Activated CD4-positive, CD25-positive, alpha-beta regulatory T cell treated with anti-CD3 and anti-CD28 coated beads, Interleukin-2, amount 50 U/mL, for 72 hours (primary cell): ENCODE measurements at places on chromosomes 7 and 10.
A peak's percentile ranks its signal among the peaks of the same experiment; 100 is the strongest.

DNA sequence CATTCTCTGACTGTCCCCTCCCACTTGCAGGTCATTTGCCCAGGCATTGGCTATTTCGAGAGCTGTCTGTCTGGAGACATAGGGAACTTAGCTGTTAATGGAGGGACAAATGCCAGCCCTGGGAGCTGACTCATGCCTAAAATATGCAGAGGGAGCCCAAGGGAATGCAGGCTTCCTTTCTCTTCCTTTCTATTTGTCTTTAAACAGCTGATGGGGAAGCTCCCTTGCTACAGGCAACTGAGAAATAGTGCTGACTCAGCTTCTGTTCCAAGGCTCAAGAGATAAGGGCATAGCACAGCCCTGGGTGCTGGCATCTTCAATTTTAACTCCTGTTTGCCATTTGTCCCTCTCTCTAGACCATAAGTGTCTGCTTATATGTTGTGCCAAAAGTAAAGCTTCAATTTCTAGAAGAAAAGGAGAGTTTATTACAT, 82.7 kb upstream of the C1GALT1 start:
- DNase-seq = no peak

- DNase-seq = no peak
Observed at GRCh38 chr7:36852017-36852416, 127.7 kb upstream of the AOAH start.

GRCh38 chr10:92291921-92292845, 1.2 kb downstream of the MARCHF5 start:
- DNase-seq = peak; percentile 45

- DNase-seq = no peak
Observed at GRCh38 chr7:23472956-23473843, 2.9 kb upstream of the IGF2BP3 start.

GRCh38 chr10:78777466-78777865, 291.3 kb upstream of the ZMIZ1 start:
- no peak for DNase-seq

DNA sequence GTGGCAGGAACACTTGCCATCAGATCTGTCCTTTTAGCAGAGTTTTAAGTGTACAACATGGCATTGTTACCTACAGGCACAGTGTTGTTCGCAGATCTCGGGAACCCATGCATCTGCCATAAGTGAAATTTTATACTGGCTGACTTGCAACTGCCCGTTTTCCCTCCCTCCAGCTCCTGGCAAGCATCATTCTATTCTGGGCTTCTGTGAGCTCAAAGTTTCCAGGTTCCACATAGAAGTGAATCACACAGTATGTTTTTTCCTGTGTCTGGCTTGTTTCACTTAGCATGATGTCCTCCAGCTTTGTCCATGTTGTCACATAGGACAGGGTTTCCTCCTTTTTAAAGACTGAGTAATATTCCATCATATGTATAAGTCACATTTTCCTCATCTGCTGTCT, 56.6 kb downstream of the C10orf143 start:
- DNase-seq = no peak

DNA sequence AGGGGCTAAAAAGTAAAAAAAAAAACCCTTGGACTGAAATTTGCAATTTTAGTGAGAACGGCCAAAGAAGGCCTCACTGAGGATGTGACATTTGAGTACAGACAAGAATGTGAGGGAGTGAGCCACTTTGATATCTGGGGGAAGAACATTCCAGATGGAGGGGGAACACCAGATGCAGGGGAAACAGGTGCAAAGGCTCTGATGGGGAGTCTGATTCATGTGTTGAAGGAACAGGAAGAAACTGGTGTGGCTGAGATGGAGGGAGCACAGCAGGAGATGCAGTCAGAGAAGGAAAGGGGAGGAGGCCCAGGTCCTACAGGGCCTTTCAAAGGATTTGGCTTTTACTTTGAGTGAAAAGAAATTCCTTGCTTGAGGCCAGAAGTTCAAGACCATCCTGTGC, 615.7 kb upstream of the NRP1 start:
- no peak for DNase-seq

DNA sequence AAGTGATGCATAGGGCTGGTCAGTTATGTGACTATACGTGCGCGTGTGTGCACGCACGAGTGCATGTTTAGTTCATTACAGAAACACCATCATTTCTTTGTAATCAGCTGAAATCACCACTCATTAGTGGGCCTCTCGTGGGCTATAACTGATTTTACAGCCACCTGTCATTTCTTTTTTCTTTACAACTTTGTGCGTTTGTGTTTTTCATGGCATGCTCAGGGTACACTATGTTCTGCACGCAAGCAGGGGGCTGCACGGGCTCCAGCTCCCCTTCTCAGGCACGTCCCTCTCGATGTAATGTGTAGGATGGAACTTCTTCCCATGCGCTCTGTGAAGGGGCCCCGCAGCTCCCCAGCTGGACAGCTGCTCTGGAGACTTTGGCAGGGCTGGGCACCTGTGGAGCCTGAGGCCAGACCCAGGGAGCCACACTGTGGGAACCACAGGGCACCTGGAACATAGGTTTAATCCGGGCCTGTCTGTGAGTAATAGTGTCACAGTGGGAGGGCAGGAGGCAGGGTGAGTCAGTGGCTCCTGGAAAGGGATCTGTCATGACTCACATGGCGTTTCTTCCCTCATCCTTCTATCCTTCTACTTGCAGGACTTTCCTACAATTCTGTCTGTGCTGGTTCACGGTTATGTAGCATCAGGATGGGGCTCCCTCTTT, 4.9 kb downstream of the GCK start:
- DNase-seq = no peak

DNA sequence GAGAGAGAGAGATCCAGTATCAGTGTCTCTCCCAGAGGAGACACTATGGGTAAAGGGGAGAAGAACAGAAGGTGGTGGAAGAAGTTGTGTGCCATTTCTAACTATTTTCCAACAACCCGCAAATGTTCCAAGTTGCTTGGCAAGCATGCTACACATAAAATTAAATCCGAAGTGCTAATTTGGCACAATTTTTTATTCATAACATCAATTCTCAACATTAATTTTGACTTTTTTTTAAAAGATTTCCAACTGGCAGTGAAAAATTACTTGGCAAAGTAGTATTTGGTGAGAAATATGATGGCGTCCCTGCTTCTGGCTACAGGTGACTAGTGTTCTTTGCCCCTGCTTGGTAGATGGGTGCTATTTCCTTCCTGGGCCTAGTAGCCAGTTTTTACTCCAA, 622.0 kb downstream of the SORCS1 start:
- DNase-seq = no peak

DNA sequence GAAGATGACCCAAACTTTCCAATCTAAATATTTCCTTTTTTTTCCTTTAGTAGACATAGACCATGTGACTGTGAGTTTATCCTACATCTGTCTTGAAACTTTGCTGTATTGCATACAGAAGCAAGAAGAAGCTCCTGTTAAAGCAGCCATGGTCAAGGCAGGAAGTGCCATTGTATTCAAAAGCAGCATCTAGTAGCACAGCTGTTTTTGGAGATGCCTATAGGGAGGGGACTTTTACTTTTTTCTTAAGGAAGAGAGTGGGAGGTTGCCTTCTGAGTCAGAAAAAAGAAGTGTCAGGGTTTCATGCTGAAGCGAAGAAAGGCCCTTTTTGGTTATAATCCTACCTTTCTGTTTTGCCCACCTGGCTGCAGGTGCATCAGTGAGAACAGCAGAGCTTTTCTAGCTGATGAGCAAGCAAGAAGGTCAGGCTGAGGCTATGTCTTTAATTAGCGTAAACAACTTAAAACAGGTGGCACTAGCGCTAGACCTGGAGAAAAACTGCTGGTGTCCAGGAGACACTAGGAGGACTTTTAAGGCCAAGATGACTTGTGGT, 234.1 kb upstream of the AGK start:
- DNase-seq = no peak

- no peak for DNase-seq
Observed at GRCh38 chr10:45095286-45095685, 94.6 kb downstream of the ZNF22 start.

DNA sequence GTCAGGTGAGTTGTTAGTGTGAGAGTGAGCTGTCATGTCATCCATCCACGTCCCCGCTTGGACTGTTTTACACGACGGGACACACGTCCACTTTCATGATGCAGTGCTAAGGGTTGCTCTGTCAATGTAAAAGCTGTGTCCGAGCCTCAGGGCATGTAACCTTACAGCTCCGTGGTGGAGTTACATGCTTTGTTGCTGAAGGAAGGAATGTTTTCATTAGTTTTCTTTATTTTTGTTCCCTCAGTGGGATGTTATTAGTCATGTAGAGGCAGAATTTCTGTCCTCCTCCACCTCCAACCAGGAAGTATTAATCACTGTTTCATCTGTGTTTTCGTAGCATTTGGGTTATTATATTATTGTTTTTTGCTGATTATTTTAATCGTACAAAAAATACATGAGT, 88.6 kb downstream of the NRG3 start:
- DNase-seq = no peak

- DNase-seq = no peak
Observed at GRCh38 chr10:74728225-74728624, 98.2 kb upstream of the KAT6B start.

DNA sequence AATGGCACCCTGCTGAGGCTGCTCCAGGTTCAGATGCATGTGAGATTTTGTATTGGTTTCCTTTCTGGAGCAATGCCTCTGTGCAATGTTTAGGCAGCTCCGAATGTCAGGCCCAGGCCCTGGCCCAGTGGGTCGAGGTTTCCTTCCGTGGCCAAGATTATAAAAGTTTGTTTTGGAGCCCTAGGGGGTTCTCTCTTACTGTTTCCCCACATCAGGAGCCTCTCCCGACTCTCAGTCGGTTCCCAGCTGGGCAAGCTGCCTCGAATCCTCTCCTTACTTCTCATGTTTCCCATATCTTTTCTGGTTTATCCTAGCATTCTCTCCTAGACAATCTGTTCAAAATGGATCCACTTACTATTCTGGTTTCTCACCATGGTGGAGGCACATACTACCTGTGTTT, 11.0 kb downstream of the TMEM140 start:
- DNase-seq = no peak

DNA sequence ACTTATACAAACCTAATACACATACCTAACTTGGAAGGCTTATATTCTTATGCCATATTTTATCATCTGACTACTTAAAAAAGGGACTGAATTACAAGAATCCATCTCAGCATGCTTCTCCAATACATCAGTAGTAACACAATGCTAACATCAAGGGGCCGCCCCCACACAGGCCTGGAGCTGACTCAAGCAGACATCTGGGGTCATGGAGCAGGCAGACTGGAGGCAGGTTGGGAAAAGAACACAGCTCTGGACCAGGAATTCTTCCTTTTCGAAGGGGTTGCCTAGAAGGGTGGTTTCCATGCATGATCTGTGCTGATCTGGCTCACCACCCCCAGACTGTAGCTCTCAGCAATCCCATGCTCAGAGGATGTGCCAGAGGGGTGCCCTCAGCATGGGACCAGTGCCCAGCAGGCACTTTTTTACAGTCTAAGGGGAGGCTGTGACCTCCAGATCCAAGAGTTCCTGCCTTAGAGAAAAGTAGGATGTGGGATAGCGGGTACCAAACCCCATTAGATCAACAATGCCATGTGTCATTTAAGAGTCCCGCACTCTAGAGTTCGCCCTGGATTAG, 26.1 kb upstream of the DUSP5 start:
- DNase-seq = no peak

- DNase-seq = no peak
Observed at GRCh38 chr7:27324246-27324645, 81.6 kb downstream of the EVX1 start.

- no peak for DNase-seq
Observed at GRCh38 chr7:98368716-98369115, 32.2 kb downstream of the BAIAP2L1 start.

DNA sequence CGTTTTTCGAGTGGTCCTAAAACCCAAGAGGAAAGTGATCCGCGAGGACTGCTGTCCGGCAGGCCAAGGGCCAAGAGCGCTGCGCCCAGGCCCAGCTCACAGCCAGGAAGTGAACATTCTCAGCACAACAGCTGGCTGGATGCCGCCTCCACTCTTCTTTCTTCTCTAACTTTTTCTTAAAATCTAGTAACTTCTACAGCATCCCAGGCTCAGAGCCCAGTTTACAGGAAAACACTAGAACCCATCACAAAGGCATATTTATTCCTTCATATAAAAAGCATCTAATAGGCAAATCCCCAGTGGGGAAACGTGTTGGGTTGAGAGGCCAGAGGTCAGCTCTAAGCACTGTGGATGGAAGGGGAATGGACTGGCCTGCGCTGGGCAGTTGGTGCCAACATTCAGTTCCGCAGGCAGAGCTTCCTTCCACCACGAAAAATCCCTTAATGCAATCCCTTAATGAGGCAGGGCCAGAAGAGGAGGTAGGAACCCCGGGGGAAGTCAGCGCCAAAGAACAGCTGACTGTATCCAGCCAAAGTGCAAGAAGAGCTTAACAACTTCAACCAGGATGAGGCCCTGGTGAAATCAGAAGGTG, 74.8 kb downstream of the ZRANB1 start:
- DNase-seq = no peak

DNA sequence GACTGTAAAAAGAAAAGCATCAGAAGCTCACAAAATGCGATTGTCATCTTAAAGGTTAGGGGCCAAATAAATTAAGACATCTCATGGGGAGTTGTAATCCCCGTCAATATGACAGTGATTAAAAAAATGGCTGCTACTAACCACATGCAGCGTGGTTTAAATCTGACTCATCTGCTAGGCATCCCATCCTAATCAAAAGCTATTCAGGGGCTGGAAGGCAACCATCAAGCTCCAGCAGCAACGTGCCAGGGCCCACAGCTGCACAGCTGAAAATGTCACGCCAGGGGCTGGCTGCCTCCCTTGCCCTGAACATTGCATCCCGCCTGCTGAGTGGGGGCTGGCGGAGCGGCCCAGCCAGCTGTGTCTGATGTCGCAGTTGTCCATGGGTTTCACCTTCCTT, 66.3 kb upstream of the FRMD4A start:
- no peak for DNase-seq

GRCh38 chr7:150824379-150825177, 24.0 kb downstream of the TMEM176A start:
- no peak for DNase-seq

- DNase-seq = no peak
Observed at GRCh38 chr10:344582-345200, 209.4 kb downstream of the ZMYND11 start.

DNA sequence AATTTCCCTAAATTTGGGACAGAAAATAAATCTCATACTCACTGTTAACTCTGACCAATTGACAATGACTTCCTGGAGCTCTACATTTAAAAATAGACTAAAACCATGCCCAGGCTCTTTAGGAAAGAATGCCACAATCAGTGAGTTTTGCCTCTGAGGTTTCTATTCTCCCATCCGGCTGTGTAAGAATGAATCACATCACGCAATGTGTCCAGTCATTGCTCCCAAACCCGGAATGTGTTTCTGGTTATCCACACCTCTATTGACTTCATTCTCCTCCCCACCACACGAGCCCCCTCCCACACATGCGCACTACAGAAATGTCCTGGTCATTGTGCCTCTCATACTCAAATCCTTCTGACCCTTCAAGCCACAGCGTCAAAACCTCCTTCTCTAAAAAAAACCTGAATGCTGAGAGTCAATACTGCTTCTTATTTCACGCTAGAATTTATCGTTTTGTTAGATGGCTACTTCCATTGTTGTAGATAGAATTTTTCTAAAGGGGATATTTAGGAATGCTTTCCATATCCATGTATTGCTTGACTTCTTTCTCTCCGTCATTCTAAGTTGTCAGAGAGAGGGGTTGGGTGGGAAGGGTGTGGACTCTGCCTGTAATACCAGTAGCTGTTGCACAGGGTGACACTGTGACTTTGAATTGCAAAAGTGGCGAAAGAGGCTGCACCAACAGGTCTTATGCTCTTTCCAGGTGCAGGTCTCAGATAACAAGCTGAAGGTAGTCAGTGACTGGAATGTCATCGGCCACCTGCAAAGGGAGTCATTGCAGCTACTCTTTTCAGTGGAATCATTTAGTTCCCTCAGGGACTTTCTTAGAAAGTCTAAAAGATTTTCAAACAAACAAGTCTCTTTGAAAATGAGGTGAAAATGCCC, 356.6 kb downstream of the PAXIP1 start:
- DNase-seq = no peak

- DNase-seq = no peak
Observed at GRCh38 chr7:74573512-74573911, 84.0 kb upstream of the GTF2I start.
